ENCODE measurements at places on chromosomes 2 and 18. TPM values are rescaled to one million over a fixed set of nuclear protein-coding genes. Genes with fewer than 3 reads are reported as not detected.

The HOXD11 gene
- total RNA-seq: 18.1 TPM

The FLACC1 gene
- total RNA-seq: 10.8 TPM

The GALNT3 gene
- total RNA-seq: 11.8 TPM

DNA sequence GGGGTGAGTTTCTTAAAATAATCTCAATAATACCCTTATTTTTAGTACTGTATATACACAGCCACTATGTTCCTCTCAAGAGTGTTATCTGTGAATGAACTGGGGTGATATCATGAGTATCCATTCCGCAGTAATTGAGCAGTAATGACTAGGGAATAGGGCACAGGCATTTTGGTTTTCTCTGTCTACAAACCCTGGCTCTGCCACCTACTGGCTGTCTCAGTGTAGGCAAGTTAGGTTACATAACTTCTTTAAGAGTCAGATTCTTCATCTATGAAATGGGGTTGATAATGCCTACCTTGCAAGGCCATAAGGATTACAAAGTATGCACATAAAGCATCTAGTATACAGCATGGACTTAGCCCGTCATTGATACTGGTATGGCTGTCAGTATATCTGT lies 555.8 kb downstream of the NRXN1 start:
- DNase-seq: no peak

GRCh38 chr2:2569306-2569705 lies 238.2 kb upstream of the MYT1L start:
- no peak for DNase-seq

- no peak for DNase-seq
Measured at GRCh38 chr2:141063406-141063805, 1067.4 kb downstream of the LRP1B start.

GRCh38 chr2:128145651-128146050 lies 54.7 kb downstream of the UGGT1 start:
- no peak for DNase-seq

DNA sequence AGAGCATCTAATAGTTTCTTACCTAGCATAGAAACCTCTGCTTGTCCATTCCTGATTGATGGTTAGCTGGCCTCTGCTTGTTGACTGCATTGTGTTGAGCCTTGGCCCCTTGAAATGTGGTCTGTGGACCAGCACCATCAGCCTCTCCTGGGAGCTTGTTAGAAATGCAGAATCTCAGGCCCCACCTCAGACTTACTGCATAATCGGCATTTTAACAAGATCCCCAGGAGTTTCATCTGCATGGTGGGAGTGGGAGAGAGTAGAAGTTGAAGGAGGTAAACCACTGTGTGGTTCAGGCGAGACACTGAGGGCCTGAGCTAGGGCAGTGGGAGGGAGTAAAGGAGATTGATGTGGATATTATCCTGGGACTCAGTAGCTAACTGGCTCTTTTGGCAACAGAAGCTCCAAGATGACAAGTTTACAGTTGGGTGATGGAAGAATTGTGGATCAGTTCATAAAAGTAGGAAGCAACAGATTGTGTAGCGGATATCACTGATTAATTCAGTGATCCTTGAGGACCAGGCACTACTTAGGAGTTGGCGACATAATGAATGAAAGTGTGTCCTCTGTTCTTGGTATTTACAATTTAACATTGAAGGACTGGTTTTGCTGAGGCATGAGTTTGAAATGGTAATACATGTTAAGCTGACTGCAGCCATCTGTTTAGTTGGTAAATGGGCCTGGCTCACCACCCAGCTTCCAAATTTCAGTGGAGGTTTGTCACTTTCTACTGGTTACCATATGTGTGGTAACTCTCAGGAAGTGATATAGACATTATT lies 20.9 kb downstream of the PHLPP1 start:
- DNase-seq: no peak

All from umbilical cord (tissue), 2 donors.